Stimulated activated CD8-positive, alpha-beta memory T cell treated with anti-CD3 and anti-CD28 coated beads, Interleukin-4, amount 100 ng/mL, for 4 hours (primary cell): ENCODE measurements at places on chromosomes 5 and 9.

- no peak for DNase-seq
Observed at GRCh38 chr9:86257391-86257790, 2.1 kb downstream of the C9orf153 start.

DNA sequence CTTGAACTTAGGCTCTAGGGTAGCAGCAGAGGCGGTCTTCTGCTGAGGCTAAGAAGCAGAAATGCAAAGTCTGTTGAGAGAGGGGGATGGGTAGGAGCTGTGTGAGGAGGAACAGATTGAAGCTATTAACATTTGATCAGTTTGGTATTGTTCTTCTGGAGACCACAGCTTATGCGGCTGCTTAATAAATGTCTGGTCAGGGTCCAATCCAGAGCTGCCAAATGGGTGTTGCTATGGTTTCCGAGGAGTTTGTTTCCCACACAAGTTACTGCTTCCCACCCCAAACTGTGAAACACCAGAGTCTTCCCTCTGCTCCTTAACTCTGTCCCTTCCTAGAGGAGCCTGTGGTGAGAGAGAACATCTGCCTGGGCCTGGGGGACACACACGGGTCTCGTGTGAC, 142.2 kb upstream of the KLF4 start:
- no peak for DNase-seq

GRCh38 chr5:116411101-116411571, 163.5 kb downstream of the SEMA6A start:
- DNase-seq = no peak

GRCh38 chr9:114226246-114227055, 71.1 kb downstream of the COL27A1 start:
- no peak for DNase-seq

DNA sequence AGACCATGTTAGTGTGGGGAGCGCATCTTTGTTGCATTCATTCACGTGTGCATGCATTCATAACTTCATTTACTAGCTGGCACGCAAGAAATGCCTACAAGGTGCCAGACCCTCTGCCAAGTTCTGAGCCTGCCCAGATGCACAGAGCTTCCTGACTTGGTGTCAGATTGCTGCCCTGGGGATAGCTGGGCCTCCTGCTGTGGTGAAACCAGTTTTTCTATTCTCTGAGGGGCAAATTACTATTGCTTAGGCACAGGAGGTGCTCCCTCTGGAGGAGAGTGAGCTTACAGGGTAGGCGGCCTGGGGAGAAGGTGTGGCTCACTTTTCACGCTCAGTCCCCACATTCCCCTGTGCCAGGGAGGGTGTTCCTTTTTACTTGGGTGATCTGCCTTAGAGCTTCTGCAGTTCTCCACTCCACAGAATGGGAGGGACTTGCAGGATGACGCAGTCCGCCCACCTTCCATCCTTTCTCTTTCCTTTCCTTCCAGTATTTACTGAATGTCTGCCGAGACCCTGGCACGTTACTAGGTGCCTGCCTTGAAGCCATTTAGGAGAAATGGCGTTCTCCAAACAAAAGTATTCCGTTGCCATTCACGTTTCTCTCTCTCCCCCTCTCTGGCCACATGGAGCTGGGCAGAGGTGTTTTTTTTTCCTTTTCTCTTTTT, 27.9 kb upstream of the CTNNA1 start:
- DNase-seq = no peak

- DNase-seq = no peak
Observed at GRCh38 chr9:127720031-127720864, 4.4 kb downstream of the TTC16 start.

GRCh38 chr5:63125862-63126261, 547.2 kb downstream of the LRRC70 start:
- DNase-seq = no peak

DNA sequence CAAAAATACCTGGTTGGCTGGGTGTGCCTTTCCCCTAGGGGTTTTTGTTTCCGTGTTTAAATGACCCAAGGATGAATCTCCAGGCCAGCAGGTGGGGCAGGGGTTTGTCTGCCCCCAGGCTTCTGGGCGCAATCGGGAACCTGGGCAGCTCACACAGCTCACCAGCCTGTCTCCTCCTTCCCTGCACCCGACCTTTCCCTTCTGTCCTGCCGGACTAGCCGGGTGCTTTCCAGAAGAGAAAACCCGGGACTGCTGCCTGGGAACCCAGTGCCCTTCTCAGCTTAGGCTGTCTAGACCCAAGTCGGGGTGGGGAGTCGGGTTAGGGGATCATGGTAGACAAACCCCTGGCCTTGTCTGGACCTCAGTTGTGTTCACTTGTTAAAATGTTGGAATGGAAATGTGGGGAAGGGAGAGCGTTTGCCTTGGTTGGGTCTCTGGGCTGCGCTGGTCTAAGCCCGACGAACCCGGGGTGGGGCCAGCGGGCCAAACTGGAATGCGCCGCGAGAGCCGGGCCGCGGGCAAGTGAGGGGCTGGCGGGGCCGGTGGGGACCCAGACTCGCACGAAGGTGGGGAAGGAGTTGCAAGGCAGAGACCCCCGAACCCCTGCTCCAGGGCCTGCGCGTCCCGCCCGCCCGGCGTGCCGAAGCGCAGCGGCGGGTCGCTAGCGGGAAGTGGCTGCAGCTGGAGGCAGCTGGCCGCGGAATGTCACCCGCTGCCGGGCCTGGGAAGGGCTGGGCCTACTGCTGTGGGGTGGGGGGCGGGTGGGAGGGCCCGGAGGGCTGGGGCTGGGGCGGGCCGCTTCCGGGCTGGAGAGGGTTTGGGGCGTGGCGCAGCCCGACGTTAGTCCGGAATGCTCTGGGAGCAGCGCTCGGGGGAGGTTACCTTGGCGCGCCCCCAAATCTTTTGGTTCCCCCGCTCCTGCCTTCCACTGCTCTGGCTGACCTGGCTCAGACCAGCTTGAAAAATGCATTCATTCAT, 84.6 kb downstream of the DAB2IP start:
- DNase-seq = no peak

DNA sequence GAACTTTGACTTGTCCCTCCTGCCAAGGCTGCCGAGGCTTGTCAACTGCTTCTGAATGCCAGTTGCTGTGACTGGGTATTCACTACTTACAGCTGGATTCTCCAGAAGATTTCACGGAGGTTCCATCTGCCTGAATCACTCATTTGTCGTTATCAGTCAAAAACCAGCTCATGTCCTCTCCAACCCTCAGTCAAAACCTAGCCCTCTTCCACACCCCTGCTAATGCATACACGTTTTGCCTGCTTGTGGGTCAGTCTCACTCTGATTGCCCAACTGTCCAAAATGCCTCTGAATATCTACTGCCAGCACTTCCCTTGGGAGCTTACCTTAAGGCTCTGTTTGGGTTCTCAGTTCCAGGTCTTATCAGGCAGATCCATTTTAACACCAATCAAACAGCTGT, 238.6 kb upstream of the TMEM161B start:
- no peak for DNase-seq

DNA sequence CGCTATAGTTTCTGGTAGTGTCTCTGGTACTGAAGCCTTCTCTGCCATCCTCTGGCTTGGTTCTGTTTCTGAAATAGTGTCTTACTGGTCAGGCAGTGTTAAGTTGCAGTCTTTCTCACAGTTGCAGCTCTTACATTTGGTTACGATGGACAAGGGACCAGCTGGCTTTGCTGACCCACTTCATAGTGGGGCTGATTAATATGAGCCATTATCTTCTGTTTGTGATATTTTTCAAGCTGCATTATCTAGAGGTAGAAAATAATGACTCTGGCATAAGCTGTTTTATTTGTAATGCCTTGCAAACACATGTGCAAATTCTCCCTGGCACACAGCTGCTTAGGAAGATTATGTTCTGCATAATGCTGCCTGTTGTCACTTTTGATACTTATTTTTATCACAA, 199.1 kb downstream of the KDM4C start:
- no peak for DNase-seq

DNA sequence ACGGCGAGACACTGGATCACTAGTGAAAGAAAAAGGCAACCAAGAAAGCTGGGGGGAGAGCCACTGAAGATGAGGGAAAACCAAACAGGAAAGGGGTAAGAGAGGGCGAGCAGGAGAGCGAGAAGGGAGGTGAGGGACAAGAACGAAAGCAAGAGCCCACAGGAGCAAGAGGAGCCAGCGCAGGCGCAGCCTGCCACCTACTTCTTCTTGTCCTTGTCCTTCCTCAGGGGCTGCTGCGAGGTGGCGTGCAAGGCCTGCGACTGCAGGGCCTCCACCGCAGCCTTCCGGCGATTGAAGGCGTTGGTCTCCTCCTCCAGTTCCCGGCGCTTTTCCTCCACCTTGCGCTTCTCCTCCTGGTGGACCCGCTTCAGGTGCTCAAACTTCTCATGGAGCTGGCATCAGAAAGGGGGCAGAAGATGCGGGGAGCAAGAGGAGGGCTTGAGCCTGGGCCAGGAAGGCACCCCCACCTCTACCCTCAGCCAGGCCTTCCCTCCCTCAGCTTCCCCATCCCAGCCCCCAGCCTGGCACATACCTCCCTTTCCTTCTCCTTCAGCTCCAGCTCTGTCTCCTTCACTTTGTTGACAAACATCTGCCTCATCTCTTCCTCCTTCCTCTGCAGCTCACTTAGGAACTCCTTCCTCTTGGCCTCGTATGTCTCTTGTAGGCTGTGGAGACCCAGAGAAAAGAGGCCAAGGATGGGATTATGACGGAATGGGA, 13.5 kb downstream of the CCNI2 start:
- no peak for DNase-seq

DNA sequence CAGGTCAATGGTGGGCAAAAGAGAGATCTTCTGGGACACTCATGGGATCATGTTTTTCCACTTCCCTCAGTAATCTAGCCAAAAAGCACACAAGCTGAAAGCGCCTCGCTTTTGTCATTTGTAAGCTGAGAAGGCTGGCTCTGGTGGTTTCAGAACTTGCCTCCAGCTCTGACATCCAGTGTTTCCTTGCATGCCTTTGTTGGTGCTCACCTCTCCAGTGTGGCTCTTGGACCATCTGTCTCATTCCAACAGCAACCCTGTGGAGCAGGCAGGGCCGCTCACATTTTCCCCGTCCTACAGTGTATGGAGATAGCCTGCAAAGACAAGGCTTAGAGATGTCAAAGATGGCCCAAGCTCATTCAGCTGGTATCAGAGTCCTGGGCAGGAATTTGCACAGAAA, 160.8 kb upstream of the KLF4 start:
- no peak for DNase-seq

- no peak for DNase-seq
Observed at GRCh38 chr5:167951116-167951515, 340.3 kb upstream of the WWC1 start.

DNA sequence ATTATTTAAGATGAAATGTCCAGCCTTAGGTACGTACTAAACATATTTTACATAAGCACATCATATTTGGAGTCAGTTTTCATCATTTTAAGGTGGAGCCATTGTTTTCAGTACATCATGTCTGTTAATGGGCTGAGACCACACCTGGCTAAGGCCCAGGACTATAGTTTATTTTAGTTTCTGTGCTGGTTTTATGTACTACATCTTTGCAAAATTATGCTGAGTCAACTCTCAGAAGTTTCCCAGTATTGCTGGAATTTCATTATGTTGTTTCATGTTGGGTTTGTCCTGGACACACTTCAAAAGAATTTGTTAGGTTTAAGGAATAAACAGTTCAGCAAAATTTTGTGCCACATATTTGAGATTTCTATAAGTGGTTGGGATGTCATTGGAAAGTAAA, 171.2 kb downstream of the CCDC171 start:
- DNase-seq = no peak

DNA sequence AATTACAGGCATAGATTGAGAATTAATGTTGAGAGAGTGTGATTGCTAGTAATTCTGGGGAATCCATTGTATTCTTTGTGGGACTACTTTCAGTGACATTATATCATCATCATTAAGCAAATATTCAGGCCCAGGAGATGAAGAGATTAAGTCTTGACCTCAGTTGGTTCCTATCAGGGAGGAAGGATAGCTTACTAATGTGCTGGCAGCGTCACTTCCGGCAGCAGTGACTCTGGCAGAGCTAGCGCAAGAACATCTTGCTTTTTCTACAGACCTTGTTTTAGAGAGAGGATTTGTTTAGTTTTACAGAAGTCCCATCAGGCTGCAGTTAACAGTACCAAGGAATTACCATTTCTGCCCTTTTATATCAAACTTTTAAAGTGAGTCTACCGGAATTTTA, 20.3 kb downstream of the OSTF1 start:
- DNase-seq = no peak

DNA sequence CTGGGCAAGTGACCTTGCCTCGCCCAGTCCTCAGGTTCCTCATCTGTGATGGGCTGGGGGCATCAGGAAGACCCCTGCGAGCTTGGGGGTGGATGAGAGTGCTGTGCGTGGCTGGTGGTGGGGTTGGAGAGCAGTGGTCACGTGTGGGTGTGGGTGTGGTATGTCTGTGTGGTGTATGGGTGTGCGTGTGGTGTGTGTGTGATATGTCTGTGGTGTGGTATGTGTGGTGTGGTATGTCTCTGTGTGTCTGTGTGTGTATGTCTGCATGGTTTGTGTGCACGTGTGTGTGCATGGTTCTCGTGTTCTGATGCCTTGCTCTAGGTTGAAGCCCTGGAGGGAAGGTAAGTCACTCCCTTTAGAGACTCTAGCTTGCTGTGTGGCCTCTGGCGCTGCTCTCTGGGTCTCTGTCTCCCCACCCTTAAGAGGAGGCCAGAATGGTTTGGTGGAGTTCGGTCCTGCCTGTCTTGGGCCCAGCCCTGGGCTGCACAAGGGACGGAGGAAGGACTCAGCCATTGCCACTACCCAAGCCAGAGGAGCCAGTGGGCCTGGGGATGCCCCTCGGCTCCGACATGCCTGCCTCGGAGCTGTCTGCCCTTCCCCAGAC, 87.0 kb downstream of the RXRA start:
- no peak for DNase-seq

GRCh38 chr9:5848372-5848882, 15.5 kb upstream of the ERMP1 start:
- DNase-seq = no peak

- DNase-seq = peak; percentile 1
Observed at GRCh38 chr5:147857302-147858129, 21.0 kb upstream of the SCGB3A2 start.
